ENCODE measurements at places on chromosomes 11 and 22. TPM values are rescaled to one million over a fixed set of nuclear protein-coding genes. Genes with fewer than 3 reads are reported as not detected.

Gene FADD
- 37.4 TPM for total RNA-seq

- DNase-seq, result no peak
- H3K4me3 ChIP-seq, result no peak overlapping the region
- peak overlapping the region; percentile 41 for H3K27ac ChIP-seq
- peaks cover 39% of the 10 kb centered on the region for H3K4me1 ChIP-seq
- peaks cover 35% of the 10 kb centered on the region for H3K27me3 ChIP-seq
Observed at GRCh38 chr22:29115682-29116288, 43.0 kb downstream of the KREMEN1 start.

- H3K4me1 ChIP-seq, result peaks cover 24% of the 10 kb centered on the region
- DNase-seq, result peak; percentile 50
Observed at GRCh38 chr11:107591378-107592230, 657 bp downstream of the ELMOD1 start.

DNA sequence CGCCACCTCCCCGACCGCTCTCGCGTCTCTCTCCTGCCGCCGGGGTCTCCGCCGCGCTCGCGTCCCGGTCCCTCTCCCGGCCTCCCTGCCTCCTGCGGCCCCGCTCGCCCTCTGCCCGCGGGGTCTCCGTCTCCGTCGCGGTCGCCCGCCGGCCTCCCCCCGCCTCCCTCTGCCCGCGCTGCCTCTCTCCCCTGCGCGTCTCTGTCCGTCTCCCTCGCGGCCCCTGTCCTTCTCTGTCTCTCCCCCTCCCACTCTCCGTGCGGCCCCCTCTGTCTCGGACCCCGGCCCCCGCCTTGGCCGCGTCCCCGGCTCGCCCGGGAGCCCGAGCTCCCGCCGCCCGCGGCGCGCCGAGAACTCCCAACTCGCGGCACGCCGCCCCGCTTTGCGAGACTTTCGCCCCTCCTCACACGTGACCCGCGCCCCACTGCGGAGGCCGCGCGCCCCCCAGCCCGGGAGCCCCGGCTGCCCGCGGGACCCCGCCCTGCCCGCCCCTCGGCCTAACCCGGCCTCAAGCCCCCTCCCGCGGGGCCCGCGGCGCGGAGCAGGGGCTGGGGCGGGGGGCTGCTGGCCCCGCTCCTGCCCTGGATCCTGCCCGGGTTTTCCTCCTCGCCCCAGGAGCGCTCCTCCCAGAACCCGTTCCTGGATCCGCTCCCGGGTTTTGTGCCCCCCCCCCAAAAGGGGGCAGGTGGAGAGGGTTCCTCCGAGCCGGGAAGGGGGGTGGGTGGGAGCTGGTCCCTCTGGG, 702 bp upstream of the KCNJ4 start:
- H3K27me3 ChIP-seq, result peaks cover 70% of the 10 kb centered on the region
- no peaks in the 10 kb centered on the region for H3K36me3 ChIP-seq
- H3K4me1 ChIP-seq, result peaks cover 4% of the 10 kb centered on the region
- no peak overlapping the region for H3K27ac ChIP-seq

GRCh38 chr22:50341977-50342650, 1.0 kb upstream of the PPP6R2 start:
- peak; percentile 93 for DNase-seq
- peaks cover 8% of the 10 kb centered on the region for H3K4me1 ChIP-seq
- peak overlapping the region; percentile 77 for H3K4me3 ChIP-seq

DNA sequence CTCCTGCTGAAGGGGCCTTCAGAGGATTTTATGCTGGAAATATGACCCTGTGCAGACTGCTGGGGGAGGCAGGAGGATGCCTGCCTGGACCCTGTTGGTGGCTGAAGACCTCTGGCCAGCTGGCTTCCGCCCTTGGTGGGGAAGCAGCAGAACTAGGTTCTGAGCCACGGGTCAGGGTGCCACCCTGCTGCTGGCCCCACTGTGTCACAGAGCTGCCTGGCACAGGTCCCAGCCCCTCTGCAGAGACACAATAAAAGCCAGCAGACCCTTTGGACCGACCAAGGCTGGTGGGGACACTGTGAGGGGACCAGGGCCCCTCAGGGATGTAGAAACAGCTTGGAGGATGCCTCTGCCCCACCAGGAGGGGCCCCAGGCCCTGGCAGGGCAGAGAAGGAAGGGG, 6.9 kb upstream of the SREBF2 start:
- H3K4me3 ChIP-seq, result no peak overlapping the region
- H3K27me3 ChIP-seq, result no peaks in the 10 kb centered on the region
- H3K27ac ChIP-seq, result no peak overlapping the region
- peaks cover 27% of the 10 kb centered on the region for H3K4me1 ChIP-seq
- DNase-seq, result no peak

Gene PIK3C2A
- total RNA-seq, result 26.5 TPM

- H3K27me3 ChIP-seq, result no peaks in the 10 kb centered on the region
- H3K4me1 ChIP-seq, result no peaks in the 10 kb centered on the region
- DNase-seq, result no peak
Observed at GRCh38 chr11:1467270-1467669, 19.3 kb downstream of the MOB2 start.

Gene ISX
- not detected for total RNA-seq

DNA sequence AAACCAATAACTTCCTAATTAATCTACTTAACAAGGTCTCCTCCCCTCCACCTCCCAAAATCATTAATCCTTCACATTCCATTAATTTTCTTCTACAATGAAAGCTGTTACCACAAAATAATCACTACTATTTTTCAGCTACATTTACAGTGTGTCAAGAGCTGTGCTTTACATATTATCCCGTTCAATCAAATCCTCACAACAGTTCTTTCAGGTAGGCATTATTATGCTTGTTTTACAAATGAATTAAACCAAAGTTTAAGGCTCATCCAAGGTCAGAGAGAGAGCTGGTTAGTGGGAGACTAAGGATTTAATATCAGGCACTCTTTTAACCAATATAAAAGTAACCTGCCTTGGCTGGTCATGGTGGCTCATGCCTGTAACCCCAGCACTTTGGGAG, 107.4 kb downstream of the SIK3 start:
- no peak overlapping the region for H3K27ac ChIP-seq
- no peaks in the 10 kb centered on the region for H3K27me3 ChIP-seq
- DNase-seq, result no peak
- H3K4me3 ChIP-seq, result no peak overlapping the region
- no peaks in the 10 kb centered on the region for H3K36me3 ChIP-seq
- H3K4me1 ChIP-seq, result peaks cover 37% of the 10 kb centered on the region

DNA sequence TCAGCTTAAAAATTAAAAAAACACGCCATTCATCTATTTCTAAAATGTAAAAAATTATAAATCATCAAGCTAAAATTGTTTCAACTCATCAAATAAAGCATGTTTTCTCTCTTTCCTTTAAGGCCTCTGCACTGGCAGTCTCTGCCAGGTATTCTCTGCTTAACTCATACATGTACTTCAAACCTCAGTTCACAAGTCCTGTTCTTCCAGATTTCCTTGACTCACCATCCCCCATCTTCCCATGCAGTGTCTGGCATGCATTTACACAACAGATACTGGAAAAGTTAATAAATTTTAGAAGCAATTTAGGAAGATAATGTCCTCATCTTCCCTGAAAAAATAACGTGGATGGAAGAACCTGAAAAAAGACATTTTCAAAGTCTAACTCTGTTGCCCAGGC, 32.5 kb downstream of the CSTF3 start:
- no peak for DNase-seq
- peaks cover 14% of the 10 kb centered on the region for H3K36me3 ChIP-seq
- H3K27ac ChIP-seq, result no peak overlapping the region
- peaks cover 12% of the 10 kb centered on the region for H3K4me1 ChIP-seq
- no peaks in the 10 kb centered on the region for H3K27me3 ChIP-seq

DNA sequence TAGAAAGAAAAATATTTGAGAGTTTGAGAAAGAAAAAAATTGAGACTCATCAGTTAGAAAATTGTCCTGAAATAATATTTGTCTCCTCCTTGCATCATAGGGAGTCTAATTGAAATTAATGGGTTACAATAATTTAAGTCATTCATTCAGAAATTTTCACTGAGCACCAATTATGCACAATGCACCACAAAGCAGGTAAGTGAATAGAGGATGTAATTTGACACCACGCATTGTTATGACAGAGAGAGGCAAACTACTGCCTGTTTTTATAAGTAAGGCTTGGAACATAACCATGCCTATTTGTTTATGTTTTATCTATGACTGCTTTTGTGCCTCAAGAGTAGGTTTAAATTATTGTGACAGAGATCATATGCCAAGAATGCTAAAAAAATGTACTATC, 537.9 kb upstream of the FAT3 start:
- DNase-seq, result no peak
- H3K36me3 ChIP-seq, result no peaks in the 10 kb centered on the region
- H3K27ac ChIP-seq, result no peak overlapping the region
- no peaks in the 10 kb centered on the region for H3K27me3 ChIP-seq
- no peak overlapping the region for H3K4me3 ChIP-seq
- no peaks in the 10 kb centered on the region for H3K4me1 ChIP-seq

DNA sequence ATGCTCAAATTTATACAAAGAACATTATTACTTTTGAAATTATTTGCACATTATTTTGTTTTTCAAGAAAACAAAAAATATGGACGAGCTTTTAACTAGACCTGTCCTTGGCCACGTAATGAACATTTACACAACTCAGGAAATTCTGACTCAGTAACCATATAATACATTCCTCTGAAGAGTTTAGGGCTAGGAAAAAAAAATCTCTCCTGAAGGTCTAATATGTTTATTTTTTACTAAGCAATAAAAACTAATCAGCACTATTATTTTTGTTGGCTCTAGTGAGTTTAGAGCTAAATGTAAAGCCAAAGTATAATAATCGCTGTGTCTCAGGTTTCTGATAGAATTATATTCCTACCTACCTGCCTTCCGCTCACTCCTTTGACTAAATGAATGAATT, 187.5 kb downstream of the SWAP70 start:
- H3K27ac ChIP-seq, result no peak overlapping the region
- H3K4me3 ChIP-seq, result no peak overlapping the region
- no peaks in the 10 kb centered on the region for H3K4me1 ChIP-seq

Gene SESN3
- 9.3 TPM for total RNA-seq

DNA sequence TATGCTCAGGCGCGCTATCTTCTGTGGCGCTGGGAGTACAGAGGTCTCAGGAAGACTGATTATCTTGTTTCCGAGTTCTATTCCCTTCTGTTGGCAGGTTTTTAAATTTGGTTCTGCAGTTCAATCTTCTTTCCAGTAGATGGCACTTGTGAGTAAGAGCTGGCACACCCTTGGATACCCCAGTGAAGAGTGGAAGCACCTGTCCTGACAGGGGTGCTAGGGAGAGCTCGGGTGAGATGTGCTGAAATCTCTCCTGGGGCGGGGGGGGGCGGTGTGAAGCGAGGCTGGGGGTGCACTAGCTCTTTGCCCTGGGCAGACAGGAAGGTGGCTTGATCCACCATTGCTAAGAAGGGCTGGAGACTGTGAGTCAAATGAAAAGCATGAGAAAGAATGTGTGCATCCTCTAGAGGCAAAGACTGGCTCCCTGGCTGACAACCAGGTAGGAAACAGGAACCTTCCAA, 679.9 kb upstream of the CCDC179 start:
- H3K36me3 ChIP-seq, result no peaks in the 10 kb centered on the region
- no peak overlapping the region for H3K27ac ChIP-seq

Gene MS4A4A
- total RNA-seq, result not detected

Gene CRYBB3
- 0.52 TPM for total RNA-seq

GRCh38 chr11:134333312-134333711, 1.5 kb downstream of the GLB1L2 start:
- H3K27me3 ChIP-seq, result peaks cover 37% of the 10 kb centered on the region
- H3K4me3 ChIP-seq, result no peak overlapping the region
- no peak for DNase-seq

Gene KCNE3
- total RNA-seq, result not detected

DNA sequence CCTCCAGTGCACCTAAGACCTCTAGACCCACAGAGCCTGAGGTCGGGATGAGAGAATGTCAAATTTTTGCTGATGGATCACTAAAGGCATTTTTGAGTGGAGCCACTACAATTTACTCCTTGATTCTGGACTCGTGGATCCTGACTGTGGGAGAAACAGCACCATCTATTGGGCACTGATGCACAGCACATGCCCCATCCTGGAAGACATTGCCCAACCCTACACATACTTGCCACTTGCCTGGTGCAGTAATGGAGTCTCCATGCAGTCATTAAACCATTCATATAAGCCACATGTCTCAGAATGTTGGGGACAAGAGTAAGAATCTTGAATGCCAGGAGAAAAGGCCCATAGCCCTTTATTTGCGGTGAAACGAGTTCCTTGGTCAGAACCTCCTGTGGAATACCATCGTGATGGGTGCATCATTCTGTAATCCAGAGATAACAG, 103.9 kb downstream of the GGTLC2 start:
- H3K36me3 ChIP-seq, result no peaks in the 10 kb centered on the region
- no peak overlapping the region for H3K27ac ChIP-seq
- peaks cover 11% of the 10 kb centered on the region for H3K27me3 ChIP-seq

Gene WBP2NL
- 0.91 TPM for total RNA-seq

DNA sequence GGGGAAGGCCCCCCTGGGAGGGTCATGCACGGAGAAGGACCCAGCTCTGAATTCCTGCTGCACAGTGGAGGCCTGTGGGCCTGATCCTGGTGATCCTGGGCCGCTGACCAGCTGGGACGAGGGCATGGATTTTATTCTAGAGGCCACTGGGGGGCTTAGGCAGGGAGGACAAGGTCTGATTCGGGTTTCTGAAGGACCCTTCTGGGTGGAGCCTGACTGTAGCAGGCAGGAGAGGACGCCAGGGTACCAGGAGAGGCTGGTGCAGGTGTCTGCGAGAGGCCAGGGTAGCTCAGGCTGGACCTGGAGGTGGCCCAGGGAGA, 31.3 kb downstream of the MPPED1 start:
- DNase-seq, result no peak
- H3K27ac ChIP-seq, result no peak overlapping the region
- no peak overlapping the region for H3K4me3 ChIP-seq

- DNase-seq, result no peak
- H3K27ac ChIP-seq, result no peak overlapping the region
- no peak overlapping the region for H3K4me3 ChIP-seq
- H3K4me1 ChIP-seq, result peaks cover 17% of the 10 kb centered on the region
- peaks cover 3% of the 10 kb centered on the region for H3K36me3 ChIP-seq
- H3K27me3 ChIP-seq, result peaks cover 57% of the 10 kb centered on the region
Observed at GRCh38 chr11:15123849-15124248, 9.1 kb downstream of the INSC start.

- H3K27ac ChIP-seq, result peak overlapping the region; percentile 97
- no peaks in the 10 kb centered on the region for H3K27me3 ChIP-seq
- H3K36me3 ChIP-seq, result peaks cover 6% of the 10 kb centered on the region
- DNase-seq, result peak; percentile 56
Observed at GRCh38 chr11:46560300-46560991, 33.4 kb downstream of the AMBRA1 start.

Gene SPTBN2
- total RNA-seq, result 0.52 TPM

DNA sequence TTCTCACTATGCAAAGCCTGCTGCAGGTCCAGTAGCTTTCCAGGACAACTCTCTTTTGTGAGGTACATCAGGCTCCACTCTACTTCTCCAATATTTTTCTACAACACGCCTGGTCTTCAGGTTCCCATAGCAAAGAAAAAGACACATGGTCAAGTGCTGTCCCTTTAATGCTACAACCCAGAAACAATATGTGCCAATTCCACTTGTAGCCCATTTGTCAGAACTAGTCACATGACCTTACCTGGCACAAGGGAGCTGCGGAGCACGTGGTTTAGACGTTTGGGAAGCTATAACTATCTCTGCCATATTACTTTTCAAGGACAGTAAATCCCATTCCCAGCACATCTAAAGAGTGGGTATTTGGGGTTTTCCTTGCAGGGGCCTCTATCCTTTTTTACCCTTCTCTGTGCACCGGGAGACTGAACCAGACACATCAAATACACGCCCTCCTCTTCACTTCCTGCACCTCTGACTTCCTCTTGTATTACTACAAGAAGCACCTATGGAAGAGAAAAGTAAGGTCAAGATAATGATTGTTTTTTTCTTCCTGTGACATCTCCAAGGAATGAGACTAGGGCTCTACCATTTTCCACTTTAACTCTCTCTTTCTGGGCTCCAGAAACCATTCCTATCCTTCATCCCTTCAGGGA, 237.6 kb downstream of the ETS1 start:
- no peak overlapping the region for H3K27ac ChIP-seq
- H3K36me3 ChIP-seq, result peaks cover 6% of the 10 kb centered on the region
- no peaks in the 10 kb centered on the region for H3K27me3 ChIP-seq
- DNase-seq, result no peak

All from activated CD8-positive, alpha-beta memory T cell treated with anti-CD3 and anti-CD28 coated beads, Interleukin-2, amount 10 ng/mL, durations not matched to agents 7 days and 5 days (primary cell).